ENCODE measurements at places on chromosomes 12 and 14.

DNA sequence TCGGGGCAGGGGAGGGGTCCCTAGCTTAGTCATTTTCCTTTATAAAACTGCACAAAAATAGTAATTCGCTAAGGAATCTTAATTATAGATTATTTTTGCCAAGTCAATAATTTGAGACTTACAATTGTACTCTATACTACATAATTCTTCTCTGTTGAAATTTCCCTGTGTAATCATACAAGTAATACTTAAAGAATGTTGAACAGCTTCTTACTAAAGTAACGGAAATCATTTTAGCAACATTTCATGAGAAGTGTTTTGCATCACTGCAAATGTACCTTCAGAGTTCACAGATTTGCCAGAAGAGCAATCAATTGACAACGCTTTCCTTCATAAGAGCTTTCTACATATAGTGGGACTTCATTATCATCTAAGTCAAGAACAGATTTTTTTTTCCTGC is 7.9 kb upstream of the GNG2 start:
- peak; percentile 80 for DNase-seq

DNA sequence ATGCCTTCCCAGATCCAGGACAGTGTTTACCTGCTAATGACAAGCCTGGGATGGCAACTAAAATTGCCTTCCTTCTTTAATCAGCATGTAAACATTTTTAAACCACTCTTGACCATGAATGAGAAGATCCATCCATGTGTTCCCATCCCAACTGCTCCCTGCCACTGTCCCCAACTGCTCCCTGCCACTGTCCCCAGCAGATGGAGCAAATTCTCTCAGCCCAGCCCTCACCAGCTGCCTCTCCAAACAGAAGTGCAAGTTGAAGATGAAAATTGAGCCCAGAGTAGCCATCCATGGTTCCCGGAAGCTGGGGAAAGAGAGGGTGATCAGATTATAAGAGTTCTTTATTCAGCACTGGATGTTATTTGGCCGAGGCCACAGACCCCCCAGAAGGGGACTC is 133.1 kb downstream of the SLC15A4 start:
- no peak for DNase-seq

GRCh38 chr14:70735043-70735442 is 74.3 kb downstream of the MAP3K9 start:
- no peak for DNase-seq

- DNase-seq: no peak
Observed at GRCh38 chr12:120662879-120663278, 22.5 kb downstream of the CABP1 start.

DNA sequence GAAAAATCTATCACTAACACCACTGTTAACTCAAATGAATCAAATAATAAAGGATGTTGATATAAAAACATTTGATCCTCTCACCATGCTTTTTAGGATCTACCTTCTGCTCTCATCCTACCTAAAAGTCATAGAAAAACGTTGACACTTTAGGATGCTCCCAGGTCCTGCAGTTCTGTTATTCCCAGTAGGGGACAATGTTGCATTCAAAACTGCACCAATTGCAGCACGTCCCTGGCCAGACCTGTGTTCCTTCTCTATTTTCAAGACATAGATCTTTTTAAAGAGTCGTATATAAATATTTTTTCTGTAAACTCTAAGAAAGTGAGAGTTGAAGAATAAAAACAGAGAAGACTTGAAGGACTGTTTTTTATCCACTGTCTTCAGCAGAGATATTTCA is 8.8 kb downstream of the AICDA start:
- DNase-seq: peak; percentile 19

DNA sequence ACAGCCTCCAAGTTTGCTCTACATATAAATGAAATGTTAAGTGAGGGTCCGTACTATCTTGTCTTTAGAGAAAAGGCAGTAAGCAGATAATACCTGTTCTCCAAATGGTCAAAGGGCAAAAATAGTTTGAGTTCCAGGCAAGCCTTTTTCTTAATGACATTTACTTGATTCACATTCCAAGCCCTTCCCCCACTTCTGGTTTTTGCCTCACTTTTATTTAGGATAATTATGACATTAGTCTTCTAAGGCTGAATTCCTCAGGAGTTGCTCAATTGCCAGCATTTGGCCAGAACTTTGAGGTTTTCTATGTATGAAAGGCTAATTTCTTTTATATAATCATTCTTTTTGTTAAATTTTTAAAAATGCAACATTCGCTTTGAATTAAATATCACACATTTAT is 62.5 kb upstream of the DUSP6 start:
- peak; percentile 71 for DNase-seq

- no peak for DNase-seq
Observed at GRCh38 chr12:81095501-81096232, 17.8 kb downstream of the ACSS3 start.

- peak; percentile 27 for DNase-seq
Observed at GRCh38 chr14:25381498-25381897, 331.6 kb upstream of the STXBP6 start.

- DNase-seq: peak; percentile 36
Observed at GRCh38 chr12:40058721-40059190, 47.1 kb downstream of the SLC2A13 start.

- DNase-seq: no peak
Observed at GRCh38 chr12:3838076-3838475, 35.1 kb downstream of the PARP11 start.

- DNase-seq: no peak
Observed at GRCh38 chr12:32196250-32197198, 89.9 kb downstream of the BICD1 start.

DNA sequence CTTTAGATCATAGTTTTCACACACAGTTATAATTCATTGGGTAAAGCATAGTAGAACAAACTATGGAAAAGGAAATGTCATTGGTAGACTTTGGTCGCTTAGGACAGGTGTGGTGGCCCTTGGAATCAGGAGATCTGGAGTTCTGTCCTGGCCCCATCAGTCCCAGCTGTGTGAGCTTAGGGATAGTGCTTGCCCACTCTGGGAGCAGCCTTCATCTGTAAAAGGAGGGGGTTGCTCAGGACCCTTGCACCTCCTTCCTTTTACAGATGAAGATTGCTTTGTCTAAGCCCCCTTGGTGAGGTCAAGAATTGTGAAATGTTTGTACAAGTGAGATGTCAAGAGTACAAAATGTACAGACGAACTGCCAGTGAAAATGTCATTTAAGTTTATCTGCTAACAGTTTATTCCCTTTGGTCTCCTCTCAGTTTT is 93.2 kb downstream of the BORCS5 start:
- no peak for DNase-seq

- DNase-seq: no peak
Observed at GRCh38 chr14:21334202-21334906, 49.5 kb downstream of the SUPT16H start.

- DNase-seq: peak; percentile 82
Observed at GRCh38 chr14:102993523-102993922, 63.8 kb downstream of the CDC42BPB start.

GRCh38 chr12:15636060-15636890 is 152.9 kb downstream of the EPS8 start:
- peak; percentile 42 for DNase-seq

- DNase-seq: peak; percentile 59
Observed at GRCh38 chr12:104457746-104458693, 1.3 kb downstream of the CHST11 start.

- no peak for DNase-seq
Observed at GRCh38 chr12:121513464-121514183, 67.2 kb downstream of the KDM2B start.

DNA sequence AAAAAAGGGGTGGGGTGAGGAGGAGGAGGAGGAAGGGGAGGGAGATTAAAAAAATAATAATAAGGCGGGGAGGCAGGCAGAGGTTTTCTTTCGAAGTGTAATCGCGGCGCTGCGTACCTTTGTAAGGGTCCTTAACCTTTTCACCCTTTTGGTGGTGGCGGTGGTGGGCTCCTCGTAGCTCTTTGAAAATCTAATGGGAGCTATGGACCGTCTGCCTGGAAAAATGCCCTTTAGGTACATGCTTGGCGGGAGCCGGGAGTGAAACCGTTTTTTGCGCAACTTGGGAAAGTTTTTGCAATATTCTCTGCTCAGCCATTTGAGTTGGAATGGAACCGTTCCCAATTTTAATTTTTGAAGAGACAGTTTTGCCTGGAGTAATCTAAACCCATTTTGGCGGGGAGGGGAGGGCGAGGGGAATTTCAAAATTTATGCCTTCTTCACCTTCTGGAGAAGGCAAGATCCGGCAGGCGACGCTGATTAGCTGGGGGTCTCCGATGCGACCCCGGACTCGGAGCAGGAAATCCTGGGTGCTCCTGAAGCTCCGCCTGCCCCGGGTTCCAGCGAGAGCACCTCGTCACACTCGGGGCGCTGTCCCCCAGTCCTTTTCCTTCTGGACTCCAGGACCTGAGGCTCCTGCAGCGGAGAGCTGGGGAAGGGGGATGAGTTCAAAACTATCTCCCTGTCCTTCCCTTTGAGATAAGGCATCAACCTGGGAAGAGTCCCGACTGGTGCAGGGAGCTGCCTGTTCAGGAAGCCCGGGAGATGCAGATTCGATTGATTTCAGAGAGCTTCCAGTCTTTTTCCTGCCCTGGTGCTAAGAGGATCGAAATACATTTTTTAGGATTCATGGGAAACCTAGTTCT is 74.6 kb upstream of the TBX5 start:
- DNase-seq: peak; percentile 68

DNA sequence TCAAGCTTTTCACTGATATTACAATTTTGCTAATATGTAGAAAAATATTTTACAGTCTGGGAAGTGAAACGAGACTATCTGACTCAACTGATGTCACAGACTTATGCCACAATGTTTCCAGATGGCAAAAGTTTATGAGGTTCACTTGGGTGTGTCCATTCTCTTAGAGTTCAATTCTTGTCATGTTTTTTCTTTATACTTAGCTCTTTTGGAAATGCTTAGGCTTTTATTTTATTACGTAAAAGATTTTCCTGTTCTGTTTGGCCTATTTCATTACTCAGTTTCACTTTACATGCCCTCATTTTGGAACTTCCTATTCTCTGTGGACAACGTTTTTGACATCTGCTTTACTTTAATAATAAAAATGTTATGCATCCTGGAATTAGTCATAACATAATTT is 2.1 kb upstream of the PDZRN4 start:
- DNase-seq: peak; percentile 4

GRCh38 chr14:67447033-67447381 is 35.0 kb upstream of the PLEK2 start:
- DNase-seq: no peak

GRCh38 chr14:28298156-28298555 is 468.4 kb upstream of the FOXG1 start:
- DNase-seq: no peak

- no peak for DNase-seq
Observed at GRCh38 chr12:124115976-124116690, 143.1 kb downstream of the ZNF664 start.

DNA sequence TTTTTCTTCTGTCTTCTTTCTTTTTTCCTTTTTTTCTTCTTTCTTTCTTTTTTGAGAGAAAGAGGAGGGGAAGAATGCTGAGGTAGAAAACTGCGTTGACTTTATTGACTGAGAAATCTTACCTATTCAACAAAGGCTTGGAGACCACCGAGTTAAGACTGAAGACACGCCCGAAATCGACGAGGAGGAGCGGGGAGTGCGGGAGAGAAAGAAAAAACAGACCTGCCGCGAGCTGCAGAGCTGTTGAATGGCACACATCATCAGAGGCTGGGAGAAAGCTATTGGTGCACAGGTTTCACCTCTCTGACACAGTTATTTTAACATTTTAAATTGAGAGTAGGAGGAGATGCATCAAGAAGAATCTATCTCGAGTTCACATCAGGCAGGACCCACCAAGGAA is 5.1 kb downstream of the ASCL1 start:
- DNase-seq: no peak

GRCh38 chr12:111445726-111446581 is 40.2 kb downstream of the SH2B3 start:
- peak; percentile 36 for DNase-seq

DNA sequence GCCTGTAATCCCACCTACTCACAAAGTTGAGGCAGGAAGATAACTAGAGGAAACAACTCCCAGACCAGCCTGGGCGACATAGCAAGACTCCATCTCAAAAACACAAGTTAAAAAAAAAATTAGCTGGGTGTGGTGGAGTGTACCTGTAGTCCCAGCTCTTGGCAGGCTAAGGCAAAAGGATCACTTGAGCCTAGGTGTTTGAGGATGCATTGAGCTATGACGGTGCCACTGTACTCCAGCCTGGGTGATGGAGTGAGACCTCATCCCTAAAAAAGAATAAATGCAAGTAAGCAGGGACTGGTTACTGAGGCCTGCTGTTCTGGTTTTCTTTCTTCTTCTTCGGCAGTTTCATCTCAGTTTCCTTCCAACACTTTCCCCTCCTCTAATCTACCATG is 7.4 kb downstream of the PTPN21 start:
- no peak for DNase-seq

DNA sequence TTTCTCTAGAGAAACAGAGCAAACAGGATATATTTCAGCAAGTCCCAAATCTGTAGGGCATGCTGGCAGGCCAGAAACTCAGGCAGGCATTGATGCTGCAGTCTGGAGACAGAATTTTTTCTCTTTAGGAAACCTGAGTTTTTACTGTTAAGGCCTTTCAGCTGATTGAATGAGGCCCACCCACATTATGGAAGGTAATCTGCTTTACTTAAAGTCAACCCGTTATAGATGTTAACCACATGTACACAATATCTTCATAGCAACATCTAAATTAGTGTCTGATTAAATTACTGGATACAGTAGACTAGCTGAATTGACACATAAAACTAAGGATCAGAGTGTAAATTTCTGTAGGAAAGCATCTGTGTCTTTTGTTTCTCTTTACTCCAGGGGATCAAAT is 65.2 kb downstream of the SRGAP1 start:
- no peak for DNase-seq

DNA sequence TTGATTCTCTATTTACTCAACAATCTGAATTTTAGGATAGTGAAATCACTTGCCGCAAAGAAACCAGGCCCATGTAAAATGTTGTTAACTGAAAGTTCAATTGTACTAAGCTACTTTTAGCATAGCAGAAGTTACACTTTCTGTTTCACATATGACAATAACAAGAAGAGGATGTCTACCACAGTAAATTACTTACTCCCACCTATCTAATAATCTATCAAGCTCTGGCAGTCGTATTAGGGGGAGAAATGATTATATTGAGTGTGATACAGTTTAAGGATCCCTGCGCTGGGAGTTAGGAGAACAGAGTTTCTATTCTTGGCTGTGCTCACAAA is 66.5 kb upstream of the CAND1 start:
- DNase-seq: no peak

GRCh38 chr14:70856851-70857495 is 47.7 kb upstream of the MAP3K9 start:
- DNase-seq: peak; percentile 90

GRCh38 chr12:7959278-7959677 is 23.3 kb upstream of the SLC2A3 start:
- DNase-seq: no peak
